ENCODE measurements at places on chromosomes 5 and 9.

DNA sequence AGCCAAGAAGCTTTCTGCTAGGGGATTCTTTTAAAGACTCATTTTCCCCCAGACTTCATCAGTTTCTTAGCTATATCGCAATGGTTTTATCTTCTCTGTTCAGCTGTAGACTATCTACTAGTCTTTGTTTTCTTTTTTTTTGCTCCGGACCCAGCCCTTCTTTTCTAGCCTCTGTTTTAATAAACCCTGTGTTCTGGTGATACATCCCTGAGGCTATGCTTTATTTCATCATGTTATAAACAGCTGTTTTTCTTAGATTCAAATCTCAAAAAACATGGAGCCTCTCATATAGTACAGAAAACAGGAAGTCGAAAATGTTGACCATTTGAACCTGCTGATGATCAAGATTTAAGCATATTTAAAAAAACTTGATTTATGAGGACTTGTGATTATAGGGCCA lies 37.8 kb downstream of the SCGB3A1 start:
- no peak for DNase-seq

- DNase-seq, result no peak
Observed at GRCh38 chr9:123382653-123383511, 26.9 kb downstream of the CRB2 start.

- no peak for DNase-seq
Observed at GRCh38 chr5:60143942-60144549, 250.5 kb upstream of the PDE4D start.

- no peak for DNase-seq
Observed at GRCh38 chr5:84016085-84016484, 295.4 kb upstream of the HAPLN1 start.

DNA sequence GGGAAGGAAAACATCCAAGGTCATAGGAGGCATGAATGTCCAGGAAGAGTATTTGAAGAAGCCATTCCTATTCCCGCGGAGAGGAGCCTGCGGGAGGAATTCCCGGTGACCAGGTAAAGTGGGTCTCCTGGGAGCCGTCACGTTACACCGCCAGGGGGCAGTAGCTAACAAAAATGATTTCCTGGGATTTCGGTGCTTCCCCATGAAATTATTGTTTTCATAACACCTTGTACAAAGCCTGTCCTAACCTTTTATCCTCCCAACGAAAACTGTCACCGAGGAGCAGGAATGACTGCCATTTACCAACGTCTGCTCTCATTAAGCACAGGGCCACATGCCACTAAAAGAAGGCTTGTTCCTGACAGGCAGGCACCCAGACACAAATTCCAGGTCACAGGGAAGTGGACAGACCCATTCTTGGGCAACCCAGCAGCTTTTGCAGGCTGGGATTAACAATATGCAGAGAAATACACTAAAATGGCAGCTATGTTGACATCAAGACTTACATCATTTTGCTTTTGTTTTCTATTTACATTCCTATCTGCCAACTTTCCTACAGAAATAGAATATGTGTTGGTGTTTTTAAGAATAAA lies 41.2 kb upstream of the CTSL start:
- DNase-seq, result no peak

GRCh38 chr5:1119312-1119831 lies 7.5 kb upstream of the SLC12A7 start:
- no peak for DNase-seq

DNA sequence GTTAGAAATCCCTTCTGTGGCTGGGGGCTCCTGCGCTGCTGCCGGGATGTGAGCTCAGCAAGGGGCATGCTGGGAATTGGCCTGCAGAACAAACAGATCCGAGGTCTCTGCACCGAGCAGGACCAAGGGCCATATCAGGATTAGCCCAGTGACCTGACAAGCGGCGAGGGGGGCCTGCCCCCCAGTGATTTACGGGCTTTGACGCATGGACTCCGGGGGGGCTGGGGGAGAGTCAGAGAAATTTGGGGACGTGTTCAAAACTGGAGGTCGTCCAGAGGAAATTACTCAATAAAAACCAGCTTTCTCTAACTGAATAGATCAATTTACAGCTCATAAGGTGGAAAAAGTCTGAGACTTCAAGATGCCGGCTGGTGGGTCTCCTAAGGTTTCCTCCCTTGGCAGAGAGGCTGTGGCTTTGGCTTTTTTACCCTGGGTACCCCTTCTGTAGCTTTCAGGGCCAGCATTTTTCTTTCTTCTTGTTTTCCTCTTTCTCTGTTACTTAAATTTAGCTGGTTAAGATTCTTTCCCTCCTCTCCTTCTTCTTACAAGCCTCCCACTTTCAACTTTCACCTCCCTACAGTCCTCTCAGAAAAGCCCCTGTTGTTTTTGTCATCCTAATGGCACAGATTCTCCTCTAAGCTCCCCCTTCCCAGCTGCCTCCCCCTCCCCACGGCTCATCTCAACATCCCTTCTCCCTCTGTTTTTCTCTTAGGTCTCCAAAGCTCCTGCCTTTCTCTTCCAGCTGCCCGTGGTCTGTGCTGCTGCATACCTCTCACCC lies 551.0 kb downstream of the CCDC171 start:
- no peak for DNase-seq

DNA sequence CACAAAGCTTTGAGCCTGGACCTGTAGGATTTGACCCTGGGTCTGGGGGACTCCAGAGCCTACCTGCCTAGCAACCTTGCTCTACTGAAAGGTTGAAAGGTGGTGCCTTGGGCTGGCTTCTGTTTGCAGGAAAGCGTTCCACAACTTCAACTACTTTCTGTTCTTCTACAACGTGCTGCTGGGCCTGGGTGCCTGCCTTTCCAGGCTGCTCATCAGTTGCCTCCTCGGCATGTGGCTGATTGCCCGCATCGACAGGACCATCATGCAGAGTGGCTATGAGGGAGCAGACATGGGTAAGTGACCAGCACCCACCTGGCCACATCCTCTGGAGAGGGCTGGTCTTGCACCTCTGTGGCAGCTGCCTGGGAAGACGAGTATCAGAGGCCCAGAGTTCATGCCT lies 13.6 kb upstream of the CCDC180 start:
- DNase-seq, result no peak

GRCh38 chr9:101582553-101582952 lies 12.2 kb downstream of the PPP3R2 start:
- DNase-seq, result no peak

- no peak for DNase-seq
Observed at GRCh38 chr9:128257086-128257825, 18.6 kb downstream of the GOLGA2 start.

- DNase-seq, result no peak
Observed at GRCh38 chr9:88905506-88905905, 85.8 kb upstream of the S1PR3 start.

- no peak for DNase-seq
Observed at GRCh38 chr5:113325054-113325453, 109.7 kb downstream of the TSSK1B start.

- no peak for DNase-seq
Observed at GRCh38 chr9:75878488-75878860, 12.0 kb upstream of the PCSK5 start.

DNA sequence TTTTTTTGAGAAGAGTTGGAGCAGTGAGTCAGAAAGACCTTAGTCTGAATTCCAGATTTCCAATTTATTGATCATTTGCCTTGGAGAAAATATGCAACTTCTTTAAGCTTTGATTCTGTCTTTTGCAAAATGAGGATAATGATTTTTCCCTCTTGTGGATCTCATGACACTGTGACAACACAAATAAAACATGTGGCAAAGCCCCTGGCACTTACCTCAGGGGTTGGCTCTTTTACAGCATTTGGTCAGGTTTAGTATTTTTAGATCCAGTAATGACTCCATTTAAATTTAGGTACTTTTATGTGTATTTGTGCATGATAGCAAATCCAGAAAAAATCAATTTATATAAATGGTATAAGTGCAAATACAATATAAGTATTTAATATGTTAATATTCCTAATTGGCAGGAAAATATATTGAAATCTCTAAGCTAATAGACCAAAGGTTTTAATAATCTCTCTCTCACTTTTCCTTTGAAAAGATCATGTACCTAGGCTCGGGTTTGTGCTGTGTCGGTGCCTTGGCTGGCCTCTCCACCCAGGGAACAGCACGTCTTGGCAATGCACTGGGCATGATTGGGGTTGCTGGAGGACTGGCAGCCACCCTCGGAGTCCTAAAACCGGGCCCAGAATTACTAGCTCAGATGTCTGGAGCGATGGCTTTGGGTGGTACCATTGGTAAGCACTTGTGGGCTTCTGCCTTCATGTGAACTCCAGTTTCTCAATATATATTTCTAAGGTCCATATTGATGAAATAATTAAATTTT lies 49.7 kb downstream of the NNT start:
- no peak for DNase-seq

GRCh38 chr9:120221844-120222243 lies 358.1 kb downstream of the CDK5RAP2 start:
- no peak for DNase-seq

DNA sequence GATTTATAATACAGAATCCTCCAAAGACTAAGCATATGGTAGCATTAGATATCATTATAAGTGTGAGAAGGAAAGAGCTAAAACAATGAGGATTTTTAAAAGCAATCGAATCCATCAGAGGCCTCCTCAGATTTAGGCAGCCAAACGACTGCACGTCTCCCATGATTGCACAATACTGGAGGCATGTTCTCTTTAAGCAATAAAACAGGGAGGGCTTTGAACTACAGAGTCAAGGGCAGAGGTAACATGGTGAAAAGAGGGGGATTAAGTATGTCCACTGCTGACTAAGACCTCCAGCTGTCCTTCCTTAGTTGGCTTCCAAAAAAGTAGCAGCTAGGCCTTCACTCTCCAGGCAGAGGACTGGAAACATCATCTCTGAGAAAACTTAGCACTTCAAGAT lies 298.7 kb upstream of the RGMB start:
- DNase-seq, result no peak

DNA sequence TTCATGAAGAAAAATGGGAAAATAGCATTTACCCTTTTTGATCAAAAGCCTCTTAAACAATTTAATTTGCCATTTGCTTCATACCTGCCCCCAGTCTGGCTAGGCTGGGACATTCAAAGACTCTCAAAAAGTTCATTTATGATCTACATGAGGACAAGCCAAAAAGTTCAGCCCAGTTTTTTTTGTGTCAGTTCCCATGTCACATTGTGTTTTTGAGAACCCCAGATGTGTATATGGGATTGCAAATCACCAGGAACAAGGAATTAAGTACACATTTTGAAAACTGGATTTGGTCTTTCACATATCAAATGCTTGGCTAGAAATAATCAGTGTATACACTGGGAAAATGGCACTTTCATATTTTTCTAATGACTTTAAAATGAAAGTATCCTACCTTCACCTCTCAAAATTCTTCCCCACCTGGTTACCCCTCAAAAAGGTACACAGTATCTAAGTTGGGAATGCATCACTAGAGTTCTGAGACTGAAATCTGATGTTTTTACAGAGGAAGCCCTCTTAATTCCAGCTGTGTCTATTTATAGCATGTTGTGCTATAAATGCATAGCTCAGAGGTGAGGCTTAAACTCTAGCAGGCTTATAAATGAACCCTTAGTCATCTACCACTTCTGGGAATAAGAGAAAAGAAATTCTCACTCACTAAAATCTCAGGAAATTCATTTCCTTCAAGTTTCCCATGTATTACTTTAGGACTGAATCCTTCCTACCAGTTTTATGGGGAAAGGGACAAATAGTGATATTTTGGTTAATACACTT lies 9.3 kb downstream of the STOM start:
- no peak for DNase-seq

DNA sequence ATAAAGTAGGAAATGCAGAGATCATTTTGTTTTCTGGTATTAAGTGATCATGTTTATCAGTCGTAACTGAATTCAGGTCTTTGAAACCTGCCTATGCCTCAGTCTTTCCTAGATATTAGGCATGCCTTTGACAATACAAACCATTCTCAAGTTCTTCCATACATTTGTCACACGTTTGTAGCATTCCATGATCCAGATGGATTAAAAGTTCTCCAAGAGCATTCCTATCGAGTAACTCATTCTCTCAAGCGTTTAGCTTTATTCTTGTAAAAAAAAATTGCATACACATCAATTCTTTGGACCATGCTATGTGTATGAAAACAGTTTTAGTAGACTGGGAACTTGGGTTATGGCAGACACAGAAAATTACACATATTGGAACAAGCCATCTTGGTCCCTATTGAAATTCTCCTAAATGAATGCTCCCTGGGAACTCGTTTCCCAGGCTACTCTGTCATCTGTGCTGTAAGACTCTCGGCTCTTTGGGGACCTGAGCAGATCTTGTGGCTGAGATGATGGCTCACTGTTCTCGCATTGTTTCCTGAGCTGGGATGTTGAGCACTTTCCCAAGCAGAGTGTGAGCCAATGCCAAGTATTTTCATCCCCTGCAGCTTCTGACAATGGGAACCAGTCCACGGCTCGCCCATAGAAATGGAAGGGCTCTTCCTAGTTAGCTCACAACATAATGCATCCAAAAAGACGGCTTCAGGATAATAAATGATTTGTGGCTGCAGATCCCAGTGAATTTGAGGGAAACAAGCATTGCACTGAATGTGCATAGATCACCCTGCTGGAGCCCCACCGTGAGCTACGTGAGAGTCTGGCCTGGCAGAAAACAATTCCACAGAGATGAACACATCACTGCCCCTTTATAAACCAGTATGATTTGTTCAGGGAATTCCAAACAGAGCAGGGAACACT lies 230.2 kb downstream of the IRX1 start:
- DNase-seq, result no peak

- no peak for DNase-seq
Observed at GRCh38 chr9:76176171-76176570, 218.1 kb downstream of the RFK start.

DNA sequence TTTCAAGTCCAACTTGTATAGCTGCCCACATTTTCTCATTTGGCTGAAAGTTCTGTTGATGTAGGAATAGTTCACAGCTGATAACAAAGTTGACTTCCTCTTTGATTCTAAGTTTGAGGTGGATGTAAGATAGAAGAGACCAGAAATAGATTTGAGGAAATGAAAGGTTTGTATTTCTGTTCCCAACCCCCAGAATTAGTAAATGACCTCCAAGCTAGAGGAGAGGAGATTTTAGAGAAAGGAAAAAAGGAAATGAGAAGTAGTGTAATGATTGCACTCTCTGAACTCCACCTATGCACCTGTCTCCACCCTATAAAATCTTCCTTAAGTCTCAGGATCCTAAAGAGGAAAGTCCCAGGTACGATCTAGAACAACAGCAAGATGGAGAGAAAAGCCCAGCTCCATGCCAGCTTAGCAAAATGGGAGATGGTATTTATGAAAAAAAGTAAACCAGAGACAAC lies 130.4 kb upstream of the POC5 start:
- no peak for DNase-seq

- no peak for DNase-seq
Observed at GRCh38 chr9:13948037-13948436, 365.9 kb downstream of the NFIB start.

DNA sequence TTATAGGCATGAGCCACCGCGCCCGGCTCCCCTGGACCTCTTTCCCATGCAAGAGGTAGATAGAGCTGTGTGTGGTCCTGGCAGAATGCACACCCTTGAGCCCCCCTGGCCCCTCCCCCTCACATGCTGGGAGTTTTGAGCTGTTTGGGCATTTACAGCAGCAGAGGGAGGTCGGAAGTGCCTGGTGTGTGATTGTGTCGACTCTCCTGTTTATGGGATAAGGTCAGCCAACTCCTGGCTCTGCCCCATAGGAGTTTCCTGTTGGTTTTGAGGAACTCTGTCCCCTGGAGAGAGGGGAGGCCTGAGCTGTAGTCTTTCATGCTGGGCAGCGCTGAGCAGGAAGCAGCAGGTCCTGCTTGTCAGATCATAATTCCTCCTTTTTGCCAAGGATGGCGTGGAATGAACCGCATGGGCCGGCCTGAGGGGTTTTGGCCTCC lies 6.0 kb downstream of the LRRC8A start:
- no peak for DNase-seq

Measured in activated CD4-positive, alpha-beta T cell treated with anti-CD3 and anti-CD28 coated beads, Interleukin-2, amount 50 U/mL, for 24 hours (primary cell).